ENCODE measurements at places on chromosomes 3 and 15. TPM values are rescaled to one million over a fixed set of nuclear protein-coding genes. Genes with fewer than 3 reads are reported as not detected.

The SLC12A1 gene
- total RNA-seq = not detected

DNA sequence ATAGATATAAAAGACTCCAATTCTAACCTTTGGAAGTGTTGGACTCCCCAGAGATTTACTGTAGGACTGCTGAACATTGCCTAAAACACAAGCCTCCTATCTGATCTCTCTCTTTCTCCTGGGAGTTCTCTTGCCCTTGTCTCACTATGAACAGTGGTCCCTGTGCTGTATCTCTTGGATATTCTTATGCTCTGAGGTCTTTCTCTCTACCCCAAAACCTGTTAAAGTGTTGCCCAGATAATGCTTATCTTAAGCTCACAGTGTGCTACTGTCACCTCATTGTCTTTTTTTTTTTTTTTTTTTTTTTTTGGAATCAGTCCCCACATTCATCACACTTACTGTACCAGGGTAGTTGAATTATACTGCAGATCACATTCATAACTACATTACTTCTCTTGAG is 131.0 kb upstream of the CBLB start:
- no peak for DNase-seq
- no peaks in the 10 kb centered on the region for H3K36me3 ChIP-seq
- no peaks in the 10 kb centered on the region for H3K27me3 ChIP-seq
- no peak overlapping the region for H3K27ac ChIP-seq
- H3K4me3 ChIP-seq = no peak overlapping the region

The GJD2 gene
- total RNA-seq = 0.54 TPM

DNA sequence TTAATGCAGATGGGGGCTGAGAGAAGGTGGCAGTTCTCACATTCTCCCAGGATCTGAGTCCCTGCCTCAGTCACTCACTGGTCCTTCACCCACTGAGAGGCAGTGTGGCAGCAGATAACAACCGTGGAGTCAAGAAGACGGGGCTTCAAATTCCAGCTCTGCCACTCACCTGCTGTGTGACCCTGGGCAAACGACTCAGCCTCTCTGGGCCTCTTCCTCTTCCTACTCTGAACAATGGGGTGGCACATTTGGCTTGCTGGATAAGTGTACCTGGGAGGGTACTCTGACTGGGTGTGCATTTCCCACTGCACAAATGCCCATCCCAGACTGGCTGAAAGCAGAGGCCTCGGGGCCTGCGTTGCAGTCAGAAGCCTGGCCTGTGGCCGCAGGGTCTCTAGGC is 10.0 kb upstream of the IQSEC1 start:
- H3K4me3 ChIP-seq = peak overlapping the region; percentile 27
- H3K36me3 ChIP-seq = peaks cover 11% of the 10 kb centered on the region
- peaks cover 8% of the 10 kb centered on the region for H3K4me1 ChIP-seq
- DNase-seq = no peak
- no peak overlapping the region for H3K27ac ChIP-seq
- peaks cover 23% of the 10 kb centered on the region for H3K27me3 ChIP-seq

The LTK gene
- total RNA-seq = 25.7 TPM

- DNase-seq = no peak
- no peak overlapping the region for H3K4me3 ChIP-seq
- peak overlapping the region; percentile 58 for H3K27ac ChIP-seq
These were observed 12.8 kb upstream of the CSRNP1 start for GRCh38 chr3:39166134-39166710.

The TNIK gene
- 67.0 TPM for total RNA-seq

- no peaks in the 10 kb centered on the region for H3K36me3 ChIP-seq
- no peak for DNase-seq
- no peak overlapping the region for H3K27ac ChIP-seq
- H3K27me3 ChIP-seq = peaks cover 2% of the 10 kb centered on the region
- H3K4me3 ChIP-seq = no peak overlapping the region
- peaks cover 41% of the 10 kb centered on the region for H3K4me1 ChIP-seq
These were observed 223.7 kb upstream of the NANOGP8 start for GRCh38 chr15:35308802-35309201.

DNA sequence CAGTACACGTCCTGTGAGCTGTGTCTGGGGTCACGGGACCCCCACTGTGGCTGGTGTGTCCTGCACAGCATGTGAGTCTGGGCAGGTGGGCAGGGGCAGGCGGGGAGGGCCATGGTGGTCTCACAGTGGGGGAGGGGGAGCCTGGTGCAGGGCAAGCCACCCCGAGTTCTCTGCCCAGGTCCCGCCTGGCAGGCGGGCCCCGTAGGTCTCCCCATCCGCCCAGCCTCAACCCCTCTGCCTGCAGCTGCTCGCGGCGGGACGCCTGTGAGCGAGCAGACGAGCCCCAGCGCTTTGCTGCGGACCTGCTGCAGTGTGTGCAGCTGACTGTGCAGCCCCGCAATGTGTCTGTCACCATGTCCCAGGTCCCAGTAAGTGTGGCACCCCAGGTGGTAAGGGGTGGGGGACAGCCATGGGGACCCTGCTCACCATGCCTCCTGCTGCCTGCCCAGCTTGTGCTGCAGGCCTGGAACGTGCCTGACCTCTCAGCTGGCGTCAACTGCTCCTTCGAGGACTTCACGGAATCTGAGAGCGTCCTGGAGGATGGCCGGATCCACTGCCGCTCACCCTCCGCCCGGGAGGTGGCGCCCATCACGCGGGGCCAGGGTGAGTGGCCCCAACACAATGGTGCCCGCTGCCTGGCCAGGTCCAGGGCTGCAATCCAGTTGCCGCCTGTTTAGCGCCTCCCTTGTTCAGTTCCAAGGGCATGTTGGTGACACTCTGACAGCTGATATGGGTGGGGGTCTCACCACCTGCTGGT is 21.9 kb downstream of the PLXNA1 start:
- peaks cover 7% of the 10 kb centered on the region for H3K4me1 ChIP-seq
- no peak for DNase-seq
- H3K4me3 ChIP-seq = no peak overlapping the region
- peaks cover 7% of the 10 kb centered on the region for H3K27me3 ChIP-seq
- no peaks in the 10 kb centered on the region for H3K36me3 ChIP-seq

GRCh38 chr3:39419742-39420315 is 13.3 kb downstream of the RPSA start:
- H3K4me3 ChIP-seq = no peak overlapping the region
- H3K27me3 ChIP-seq = no peaks in the 10 kb centered on the region
- H3K36me3 ChIP-seq = peaks cover under 1% of the 10 kb centered on the region
- DNase-seq = no peak
- no peak overlapping the region for H3K27ac ChIP-seq

DNA sequence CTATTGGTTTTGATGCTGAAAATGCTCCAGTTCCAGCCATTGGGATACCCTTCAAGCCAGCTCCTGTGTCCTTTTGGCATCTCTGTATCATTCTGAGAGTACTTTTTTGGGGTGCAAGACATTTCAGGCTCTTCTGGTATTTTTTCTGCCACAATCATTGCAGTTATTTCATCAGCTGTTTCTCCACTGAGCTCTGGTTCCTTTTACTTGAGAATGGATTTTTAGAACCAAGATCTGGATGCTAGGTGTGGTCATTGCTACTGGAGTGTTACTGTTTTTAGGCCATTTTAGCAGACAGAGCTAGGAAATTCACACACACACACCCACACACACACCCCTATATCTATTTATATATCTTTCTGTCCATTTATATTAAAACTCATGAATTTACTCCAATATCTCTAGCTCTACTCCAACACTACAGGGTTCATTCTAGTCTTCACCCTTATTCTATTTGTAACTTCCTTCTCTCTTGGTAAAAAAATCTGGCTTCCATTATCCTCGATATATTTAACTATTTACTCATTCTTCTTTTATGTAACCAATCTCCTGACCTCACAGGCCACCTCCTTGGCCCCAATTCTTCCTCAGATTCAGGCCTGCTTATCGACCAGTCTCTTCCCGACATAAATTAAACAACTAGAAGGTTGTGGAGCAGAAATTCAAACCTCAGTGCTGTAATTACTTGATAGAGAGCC is 17.0 kb downstream of the SLC35G2 start:
- no peak for DNase-seq
- H3K36me3 ChIP-seq = peaks cover 7% of the 10 kb centered on the region
- H3K27me3 ChIP-seq = no peaks in the 10 kb centered on the region
- no peak overlapping the region for H3K4me3 ChIP-seq

DNA sequence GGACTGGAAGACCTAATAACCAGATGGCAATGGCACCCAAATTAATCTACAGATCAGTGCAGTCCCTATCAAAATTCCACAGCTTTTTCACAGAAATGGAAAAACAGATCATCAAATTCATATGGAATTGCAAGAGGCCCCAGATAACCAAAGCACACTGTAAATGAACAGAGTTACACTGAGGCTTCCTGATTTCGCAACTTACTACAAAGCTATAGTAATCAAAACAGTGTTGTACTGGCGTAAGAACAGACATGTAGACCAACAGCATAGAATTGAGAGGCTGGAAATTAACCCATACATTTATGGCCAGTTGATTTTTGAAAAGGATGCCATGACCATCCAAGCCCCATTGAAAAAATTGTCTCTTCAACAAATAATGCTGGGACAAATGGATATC is 16.2 kb downstream of the XPC start:
- no peak for DNase-seq
- no peaks in the 10 kb centered on the region for H3K4me1 ChIP-seq
- peak overlapping the region; percentile 7 for H3K4me3 ChIP-seq
- peaks cover 82% of the 10 kb centered on the region for H3K36me3 ChIP-seq

DNA sequence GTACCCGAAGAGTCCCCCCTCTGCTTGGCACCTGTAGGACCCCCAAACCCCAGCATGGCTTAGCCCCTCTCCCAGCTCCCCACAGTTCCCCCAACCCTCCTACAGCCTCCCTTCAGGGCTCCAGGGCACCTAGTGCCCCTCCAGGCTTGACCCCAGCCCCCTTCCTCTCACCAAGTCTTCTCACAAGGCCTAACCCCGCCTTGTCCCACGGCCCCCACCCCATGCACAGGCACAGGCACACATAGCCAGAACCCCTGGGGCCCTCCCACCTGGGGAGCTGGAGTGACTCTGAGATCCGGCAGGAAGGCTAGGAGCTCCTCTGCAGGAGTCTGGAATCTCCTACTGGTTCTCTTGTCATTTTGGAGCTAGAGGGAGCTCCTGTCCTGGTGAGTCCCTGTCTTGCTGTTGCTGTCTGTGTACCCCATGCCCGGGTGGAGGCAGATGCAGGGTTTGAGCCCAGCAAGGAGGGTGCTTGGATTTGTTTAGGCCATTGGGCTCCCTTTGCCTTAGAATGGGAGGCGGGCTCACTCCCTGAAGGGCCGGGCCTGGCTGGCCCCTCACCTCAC is 39.6 kb downstream of the KLF13 start:
- H3K36me3 ChIP-seq = no peaks in the 10 kb centered on the region
- peaks cover 6% of the 10 kb centered on the region for H3K27me3 ChIP-seq
- no peak overlapping the region for H3K27ac ChIP-seq
- no peak overlapping the region for H3K4me3 ChIP-seq
- peaks cover 18% of the 10 kb centered on the region for H3K4me1 ChIP-seq
- no peak for DNase-seq

DNA sequence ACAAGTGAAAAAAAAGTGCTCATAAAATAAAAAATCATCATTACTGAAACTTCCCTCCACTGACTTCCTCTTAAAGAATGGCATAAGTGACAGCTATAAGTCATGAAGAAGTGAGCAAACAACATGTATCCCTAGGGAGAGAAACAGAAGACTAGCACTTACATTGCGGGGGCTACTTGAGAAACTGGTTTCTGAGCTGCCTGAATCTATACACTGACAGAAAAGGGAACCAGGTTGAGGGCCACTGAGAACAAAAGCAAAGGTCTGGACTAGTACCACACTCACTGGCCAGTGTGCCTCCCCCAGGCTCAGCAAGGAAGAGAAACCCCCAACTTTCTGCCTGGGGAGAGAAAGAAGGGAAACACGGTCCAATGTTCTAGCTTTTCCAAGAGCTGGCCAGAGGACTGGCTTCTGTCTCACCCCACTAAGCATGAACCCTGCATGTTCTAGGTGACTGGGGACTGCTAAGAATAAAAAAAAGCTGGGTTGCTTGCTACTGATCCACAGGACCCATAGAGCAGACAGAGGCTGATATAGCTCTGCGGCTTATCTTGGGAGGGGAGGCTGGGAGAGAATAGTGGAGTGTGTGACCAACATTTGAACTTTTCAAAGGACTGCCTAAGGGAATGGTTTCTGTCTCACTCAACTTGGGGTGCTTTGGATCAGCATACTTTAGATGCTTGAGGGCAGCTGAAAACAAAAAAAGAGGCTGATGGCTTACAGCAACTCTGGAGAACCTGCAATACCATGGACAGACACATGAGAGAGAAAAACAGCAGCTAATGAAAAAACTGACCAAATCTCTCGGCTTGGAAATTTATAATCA is 8.1 kb downstream of the RAD18 start:
- peaks cover 3% of the 10 kb centered on the region for H3K4me1 ChIP-seq
- no peak for DNase-seq
- H3K27ac ChIP-seq = no peak overlapping the region
- no peak overlapping the region for H3K4me3 ChIP-seq

GRCh38 chr15:78290222-78290621 is 9.2 kb downstream of the SKIC8 start:
- no peaks in the 10 kb centered on the region for H3K27me3 ChIP-seq
- H3K36me3 ChIP-seq = peaks cover 15% of the 10 kb centered on the region
- no peak overlapping the region for H3K4me3 ChIP-seq
- H3K27ac ChIP-seq = no peak overlapping the region

- no peaks in the 10 kb centered on the region for H3K4me1 ChIP-seq
- no peaks in the 10 kb centered on the region for H3K36me3 ChIP-seq
- no peak for DNase-seq
These were observed 31.5 kb upstream of the SLC2A2 start for GRCh38 chr3:171058058-171058457.

GRCh38 chr15:92100301-92100700 is 246.8 kb downstream of the SLCO3A1 start:
- no peak overlapping the region for H3K27ac ChIP-seq
- no peak overlapping the region for H3K4me3 ChIP-seq
- no peak for DNase-seq
- H3K4me1 ChIP-seq = peaks cover 12% of the 10 kb centered on the region
- peaks cover 3% of the 10 kb centered on the region for H3K36me3 ChIP-seq

- no peak for DNase-seq
- no peaks in the 10 kb centered on the region for H3K27me3 ChIP-seq
- H3K36me3 ChIP-seq = peaks cover 12% of the 10 kb centered on the region
- H3K4me3 ChIP-seq = no peak overlapping the region
These were observed 32.5 kb upstream of the GP5 start for GRCh38 chr3:194431554-194431953.

DNA sequence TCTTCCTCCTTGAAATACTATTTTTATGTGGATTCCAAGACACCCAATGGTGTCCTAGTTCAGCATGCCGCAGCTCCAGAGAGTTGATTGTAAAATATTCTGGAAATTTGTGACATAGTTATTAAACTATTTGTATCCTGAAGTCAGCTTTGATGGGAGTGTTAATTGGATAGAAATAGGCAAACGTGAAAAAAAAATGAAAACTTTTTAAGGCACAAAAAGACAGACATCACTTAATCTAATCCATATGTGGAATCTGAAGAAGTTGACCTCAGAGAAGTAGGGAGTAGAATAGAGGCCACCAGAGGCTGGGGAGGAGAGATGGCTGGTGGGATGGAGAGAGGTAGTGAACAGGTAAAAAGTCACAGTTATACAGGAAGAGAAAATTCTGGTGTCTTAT is 704.2 kb downstream of the ROBO1 start:
- H3K4me1 ChIP-seq = no peaks in the 10 kb centered on the region
- H3K27me3 ChIP-seq = no peaks in the 10 kb centered on the region

The CCDC50 gene
- total RNA-seq = 63.5 TPM

- no peak overlapping the region for H3K4me3 ChIP-seq
- peaks cover 5% of the 10 kb centered on the region for H3K27me3 ChIP-seq
- H3K4me1 ChIP-seq = peaks cover 22% of the 10 kb centered on the region
- no peak for DNase-seq
- H3K27ac ChIP-seq = no peak overlapping the region
These were observed 113.6 kb downstream of the POLR2M start for GRCh38 chr15:57820119-57820518.

- H3K27me3 ChIP-seq = peaks cover 11% of the 10 kb centered on the region
- H3K4me1 ChIP-seq = peaks cover 16% of the 10 kb centered on the region
- H3K36me3 ChIP-seq = no peaks in the 10 kb centered on the region
- peak overlapping the region; percentile 28 for H3K4me3 ChIP-seq
- no peak overlapping the region for H3K27ac ChIP-seq
These were observed 23.2 kb downstream of the FBLN2 start for GRCh38 chr3:13571831-13572750.

The CCDC71 gene
- 24.8 TPM for total RNA-seq

Data from endothelial cell (in vitro differentiated cells).